Activated T-helper 1 cell treated with anti-CD3 and anti-CD28 coated beads, Interleukin-12 subunit alpha, Interleukin-12 subunit beta, Interleukin-2, Interleukin-4 antibody, amounts not matched to agents 30 ng/mL and 10 ng/mL and 1 ng/mL, durations not matched to agents 14 hours and 24 hours and 36 hours (primary cell): ENCODE measurements at places on chromosomes 11 and 22.

DNA sequence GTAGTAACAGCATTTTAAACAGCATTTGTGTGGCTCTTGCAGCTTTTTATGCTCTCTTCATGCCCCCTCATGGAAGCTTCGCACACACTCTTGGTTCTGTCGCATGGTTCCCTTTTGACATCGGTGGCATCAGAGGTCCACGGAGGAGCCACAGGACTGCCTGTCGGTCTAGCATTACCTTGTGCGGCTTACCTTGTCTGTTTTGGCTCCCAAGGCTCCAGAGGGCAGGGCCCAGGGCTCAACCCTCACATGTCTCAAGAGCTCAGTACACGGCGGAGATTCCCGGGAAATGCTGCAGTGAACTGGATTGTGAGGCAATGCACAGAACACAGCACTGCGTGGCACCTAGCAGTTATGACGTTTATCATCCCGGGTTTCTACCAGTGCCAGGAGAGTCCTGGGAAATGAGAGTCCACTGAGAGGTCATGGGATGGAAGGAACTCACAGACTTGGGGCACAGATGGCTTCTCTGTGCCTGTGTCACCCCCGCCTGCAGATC is 1015.8 kb downstream of the TBC1D22A start:
- DNase-seq, result no peak
- no peak overlapping the region for H3K4me3 ChIP-seq
- peaks cover 4% of the 10 kb centered on the region for H3K27me3 ChIP-seq
- no peaks in the 10 kb centered on the region for H3K4me1 ChIP-seq
- no peaks in the 10 kb centered on the region for H3K36me3 ChIP-seq

DNA sequence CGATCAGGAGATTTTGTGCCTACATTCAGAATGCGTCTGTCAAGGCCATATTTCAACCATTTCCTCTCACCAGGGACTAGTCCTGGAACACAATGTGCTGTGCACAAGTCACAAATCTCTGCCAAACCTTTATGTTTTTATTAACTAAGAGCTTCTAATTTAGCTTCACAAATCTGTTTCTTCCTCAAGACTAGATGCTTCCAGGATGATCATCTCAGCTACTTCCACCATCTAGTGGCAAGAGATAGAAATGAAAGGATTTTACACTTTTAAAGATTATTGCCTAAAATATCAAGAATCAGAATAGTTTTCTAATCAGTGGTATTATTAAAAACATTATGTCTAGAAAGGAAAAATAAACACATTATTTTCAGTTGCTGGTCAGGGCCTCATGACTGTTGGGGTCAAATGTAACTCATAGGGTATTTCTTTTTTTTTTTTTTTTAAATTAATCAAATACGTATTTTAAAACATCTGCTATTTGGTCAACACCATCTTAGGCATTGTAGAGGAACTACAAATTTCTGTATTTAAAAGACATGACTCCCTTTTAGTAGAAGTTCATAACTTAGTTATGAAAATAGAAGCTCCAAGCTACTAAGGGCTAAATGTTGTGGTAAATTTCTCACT is 1102.6 kb downstream of the DLG2 start:
- no peak overlapping the region for H3K4me3 ChIP-seq
- H3K36me3 ChIP-seq, result no peaks in the 10 kb centered on the region
- H3K4me1 ChIP-seq, result no peaks in the 10 kb centered on the region
- H3K27me3 ChIP-seq, result no peaks in the 10 kb centered on the region
- no peak overlapping the region for H3K27ac ChIP-seq

DNA sequence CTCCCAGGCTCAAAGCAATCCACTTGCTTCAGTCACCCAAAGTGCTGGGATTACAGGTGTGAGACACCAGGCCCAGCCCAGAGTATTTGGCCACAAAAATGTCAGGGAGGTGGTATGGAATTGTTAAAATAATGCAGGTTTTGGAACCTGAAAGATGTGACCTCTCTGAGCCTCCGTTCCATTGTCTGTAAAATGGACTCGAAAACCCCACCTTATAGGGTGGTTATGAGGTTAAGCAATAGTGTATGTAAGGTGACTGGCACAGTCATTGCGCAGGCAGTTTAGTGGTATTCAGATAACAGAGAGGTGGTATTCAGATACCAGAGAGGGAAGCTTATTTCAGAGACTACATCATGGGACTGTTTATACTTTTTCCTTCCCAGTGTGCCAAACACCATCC is 52.5 kb upstream of the PRSS23 start:
- H3K27ac ChIP-seq, result no peak overlapping the region
- H3K36me3 ChIP-seq, result no peaks in the 10 kb centered on the region
- H3K4me1 ChIP-seq, result peaks cover 14% of the 10 kb centered on the region
- H3K27me3 ChIP-seq, result peaks cover 10% of the 10 kb centered on the region
- no peak for DNase-seq
- H3K4me3 ChIP-seq, result no peak overlapping the region

GRCh38 chr11:132632641-132633124 is 899.6 kb downstream of the OPCML start:
- H3K27me3 ChIP-seq, result no peaks in the 10 kb centered on the region
- no peak overlapping the region for H3K4me3 ChIP-seq
- no peak overlapping the region for H3K27ac ChIP-seq
- H3K4me1 ChIP-seq, result no peaks in the 10 kb centered on the region
- H3K36me3 ChIP-seq, result no peaks in the 10 kb centered on the region

GRCh38 chr11:123091506-123091905 is 29.6 kb upstream of the HSPA8 start:
- no peak overlapping the region for H3K27ac ChIP-seq
- H3K4me3 ChIP-seq, result no peak overlapping the region
- H3K27me3 ChIP-seq, result peaks cover 4% of the 10 kb centered on the region
- no peak for DNase-seq

DNA sequence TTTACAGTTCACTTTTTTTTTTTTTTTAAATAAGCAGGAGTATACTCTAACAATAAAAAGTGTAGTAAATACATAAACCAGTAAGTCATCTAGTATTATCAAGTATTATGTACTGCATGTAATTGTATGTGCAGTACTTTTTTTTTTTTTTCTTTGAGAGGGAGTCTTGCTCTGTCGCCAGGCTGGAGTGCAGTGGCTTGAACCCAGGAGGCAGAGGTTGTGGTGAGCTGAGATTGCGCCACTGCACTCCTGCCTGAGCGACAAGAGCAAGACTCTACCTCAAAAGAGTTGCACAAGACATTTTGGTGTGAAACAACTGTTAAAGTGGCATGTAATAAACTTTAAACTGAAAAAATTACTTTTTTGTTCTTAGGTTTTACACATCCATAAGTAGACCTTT is 16.7 kb downstream of the BCL2L13 start:
- H3K4me3 ChIP-seq, result no peak overlapping the region
- DNase-seq, result no peak
- H3K36me3 ChIP-seq, result peaks cover 11% of the 10 kb centered on the region

- no peak overlapping the region for H3K4me3 ChIP-seq
- H3K27ac ChIP-seq, result no peak overlapping the region
- H3K4me1 ChIP-seq, result no peaks in the 10 kb centered on the region
- DNase-seq, result no peak
- no peaks in the 10 kb centered on the region for H3K36me3 ChIP-seq
Measured at GRCh38 chr11:97364047-97364446, 974.2 kb downstream of the JRKL start.

DNA sequence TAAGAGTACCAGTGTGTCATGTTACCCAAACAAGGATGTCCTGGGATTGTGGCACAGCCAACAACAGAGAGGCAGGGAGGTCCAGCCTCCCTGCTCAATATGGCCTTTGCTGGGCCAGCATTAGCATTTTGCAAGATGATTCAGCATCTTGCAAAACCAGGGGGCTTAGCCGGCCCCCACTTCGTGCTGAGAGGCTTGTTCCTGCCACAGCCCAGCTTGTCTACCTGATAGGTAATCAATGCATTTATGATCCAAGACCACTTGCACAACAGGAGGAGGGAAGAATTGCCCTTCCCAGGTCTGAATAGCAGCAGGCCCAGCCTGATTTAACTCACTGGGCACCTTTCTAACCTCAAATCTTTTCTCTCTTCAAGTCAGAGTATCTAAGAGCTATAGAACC is 189.0 kb upstream of the SYT13 start:
- no peak overlapping the region for H3K4me3 ChIP-seq
- no peaks in the 10 kb centered on the region for H3K36me3 ChIP-seq
- no peak overlapping the region for H3K27ac ChIP-seq
- H3K4me1 ChIP-seq, result no peaks in the 10 kb centered on the region
- H3K27me3 ChIP-seq, result peaks cover 2% of the 10 kb centered on the region
